Colonic mucosa (tissue), 4 donors: ENCODE measurements at places on chromosomes 16 and 17.

DNA sequence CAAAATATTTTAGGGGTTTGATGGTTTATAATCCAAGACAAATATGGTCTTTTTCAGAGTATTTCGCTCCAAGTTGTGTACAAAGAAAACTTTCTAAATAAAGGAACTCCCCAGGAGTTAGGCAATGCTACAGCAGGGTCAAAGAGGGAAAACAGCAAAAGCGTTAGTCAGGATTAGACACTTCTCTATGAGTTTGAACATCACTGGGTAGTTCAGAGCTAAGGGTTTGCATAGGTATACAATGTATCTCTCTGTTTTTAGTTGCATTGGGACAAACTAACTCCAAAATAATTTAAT is 34.8 kb downstream of the FAM20A start:
- DNase-seq = no peak

DNA sequence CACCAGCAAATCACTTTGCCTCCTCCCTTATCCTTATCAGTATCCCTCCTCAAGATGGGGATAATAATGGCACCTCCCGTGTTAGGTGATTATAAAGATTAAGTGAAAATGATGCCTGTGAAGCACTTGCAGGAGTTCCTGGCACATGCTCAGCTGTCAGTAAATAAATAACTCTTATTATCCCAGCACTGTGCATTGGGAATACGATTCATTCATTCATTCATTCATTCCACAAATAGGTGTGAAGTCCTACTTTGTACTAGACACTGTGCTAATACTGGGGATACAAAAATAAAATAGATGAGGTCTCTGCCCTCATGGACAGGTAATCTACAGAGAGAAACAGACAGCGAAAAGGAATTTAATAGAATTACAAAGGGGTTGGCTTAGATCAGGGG is 2.0 kb downstream of the XYLT2 start:
- DNase-seq = no peak

DNA sequence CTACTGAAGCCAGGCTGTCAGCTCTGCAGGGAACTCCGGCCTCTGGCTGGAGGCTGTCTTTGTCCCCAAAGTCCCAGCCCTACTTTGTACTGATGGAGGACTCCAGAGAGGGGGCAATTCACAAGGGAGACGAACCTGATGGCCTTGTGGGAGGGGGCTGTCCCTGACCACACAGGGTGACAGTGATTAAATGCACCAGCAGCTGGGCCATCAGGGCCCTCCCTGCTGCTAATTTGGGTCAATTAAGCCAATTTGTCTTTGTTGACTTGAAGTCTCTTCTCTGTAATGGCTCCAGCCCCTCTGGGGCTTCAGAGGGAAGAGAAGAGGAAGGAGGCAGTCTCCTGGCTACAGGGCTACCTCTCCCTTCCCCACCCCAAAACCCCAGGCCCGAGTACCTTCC is 22.0 kb downstream of the TMEM132E start:
- no peak for DNase-seq

DNA sequence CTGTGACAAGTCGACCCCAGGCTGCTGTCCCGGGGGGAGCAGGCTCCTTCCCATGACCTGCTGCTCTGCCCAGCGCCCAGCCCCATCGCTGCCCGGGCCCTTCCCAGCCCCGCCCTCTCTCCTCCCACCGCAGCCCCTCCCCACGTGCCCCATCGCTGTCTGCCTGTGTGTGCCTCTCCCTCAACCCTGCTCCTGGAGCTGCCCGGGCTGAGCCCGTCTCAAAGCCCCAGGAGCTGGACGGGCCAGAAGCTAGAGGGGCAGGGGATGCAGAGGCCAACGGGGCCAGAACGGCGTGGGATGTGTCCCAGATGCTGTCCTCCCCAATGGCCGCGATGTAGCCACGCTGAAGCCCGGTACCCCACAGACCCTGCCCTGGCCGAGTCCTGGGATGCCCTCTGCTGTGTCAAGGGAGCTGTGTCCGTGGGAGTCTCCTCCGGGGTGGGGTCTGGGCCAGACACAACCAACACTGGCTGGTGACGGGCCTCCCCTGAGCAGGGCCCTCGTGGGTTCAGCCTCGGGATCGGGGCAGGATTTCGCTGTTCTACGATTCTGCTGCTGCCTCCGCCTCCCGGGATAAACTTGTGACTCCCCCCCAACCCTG is 118.2 kb upstream of the ZNF750 start:
- DNase-seq = no peak

- DNase-seq = no peak
These were observed 5.2 kb downstream of the PERCC1 start for GRCh38 chr16:1435921-1436697.

DNA sequence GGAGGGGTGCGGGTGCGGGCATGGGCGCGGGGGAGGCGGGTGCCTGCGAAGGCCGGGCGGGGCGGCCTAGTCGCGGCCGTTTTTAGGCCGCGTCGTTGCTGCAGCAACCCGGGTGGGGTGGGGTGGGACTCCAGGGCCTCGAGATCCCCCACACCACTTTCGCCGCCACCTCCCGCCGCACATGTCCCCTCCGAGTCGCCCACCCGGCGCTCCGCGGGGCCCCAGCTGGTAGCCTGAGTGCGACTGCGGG is 11.3 kb downstream of the TBX2 start:
- DNase-seq = no peak

GRCh38 chr17:19019041-19019941 is 14.7 kb upstream of the FAM83G start:
- no peak for DNase-seq

GRCh38 chr17:80939151-80940145 is 52.2 kb upstream of the CHMP6 start:
- DNase-seq = no peak
